Glutamatergic neuron (in vitro differentiated cells): ENCODE measurements at places on chromosomes 7 and 10.
A peak's percentile ranks its signal among the peaks of the same experiment; 100 is the strongest.

- H3K4me1 ChIP-seq: peaks cover 16% of the 10 kb centered on the region
- DNase-seq: no peak
- H3K27ac ChIP-seq: no peak overlapping the region
- H3K36me3 ChIP-seq: no peaks in the 10 kb centered on the region
Observed at GRCh38 chr10:60348982-60349381, 40.7 kb downstream of the ANK3 start.

GRCh38 chr7:47970761-47971160 lies 8.7 kb downstream of the HUS1 start:
- H3K27me3 ChIP-seq: peaks cover 3% of the 10 kb centered on the region
- H3K4me3 ChIP-seq: no peak overlapping the region
- peaks cover 9% of the 10 kb centered on the region for H3K36me3 ChIP-seq
- H3K27ac ChIP-seq: no peak overlapping the region

- H3K36me3 ChIP-seq: no peaks in the 10 kb centered on the region
- peaks cover 12% of the 10 kb centered on the region for H3K4me1 ChIP-seq
- peak overlapping the region; percentile 43 for H3K27ac ChIP-seq
- no peaks in the 10 kb centered on the region for H3K27me3 ChIP-seq
- no peak overlapping the region for H3K4me3 ChIP-seq
Observed at GRCh38 chr10:77441353-77442166, 196.0 kb downstream of the KCNMA1 start.

GRCh38 chr10:63396133-63396761 lies 69.5 kb downstream of the JMJD1C start:
- H3K4me1 ChIP-seq: no peaks in the 10 kb centered on the region
- H3K4me3 ChIP-seq: no peak overlapping the region
- H3K27ac ChIP-seq: no peak overlapping the region
- peaks cover 3% of the 10 kb centered on the region for H3K27me3 ChIP-seq
- DNase-seq: no peak

DNA sequence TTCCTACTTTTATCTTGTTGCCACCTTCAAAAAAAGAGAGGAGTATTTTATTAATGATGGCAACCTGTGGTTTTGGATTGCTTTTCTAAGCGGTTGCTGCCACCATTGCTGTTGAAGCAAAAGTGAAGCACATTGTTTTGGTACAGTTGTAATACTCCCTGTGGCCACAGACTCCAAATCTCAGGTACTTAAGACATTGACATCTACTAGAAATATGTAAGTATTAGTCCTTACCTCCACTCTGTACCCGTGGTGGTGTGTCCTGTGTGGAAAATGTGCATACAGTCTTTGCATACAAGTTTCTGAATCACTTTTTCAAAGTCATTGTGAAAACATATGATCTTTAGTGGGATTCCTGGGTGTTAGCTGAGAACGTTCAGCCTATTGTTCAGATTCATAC lies 85.7 kb downstream of the ANLN start:
- no peak overlapping the region for H3K27ac ChIP-seq
- no peaks in the 10 kb centered on the region for H3K36me3 ChIP-seq
- DNase-seq: no peak
- no peaks in the 10 kb centered on the region for H3K27me3 ChIP-seq

- no peak for DNase-seq
- peaks cover 15% of the 10 kb centered on the region for H3K36me3 ChIP-seq
- peaks cover 20% of the 10 kb centered on the region for H3K4me1 ChIP-seq
- H3K27ac ChIP-seq: no peak overlapping the region
Observed at GRCh38 chr7:70481570-70482123, 650.3 kb upstream of the GALNT17 start.

DNA sequence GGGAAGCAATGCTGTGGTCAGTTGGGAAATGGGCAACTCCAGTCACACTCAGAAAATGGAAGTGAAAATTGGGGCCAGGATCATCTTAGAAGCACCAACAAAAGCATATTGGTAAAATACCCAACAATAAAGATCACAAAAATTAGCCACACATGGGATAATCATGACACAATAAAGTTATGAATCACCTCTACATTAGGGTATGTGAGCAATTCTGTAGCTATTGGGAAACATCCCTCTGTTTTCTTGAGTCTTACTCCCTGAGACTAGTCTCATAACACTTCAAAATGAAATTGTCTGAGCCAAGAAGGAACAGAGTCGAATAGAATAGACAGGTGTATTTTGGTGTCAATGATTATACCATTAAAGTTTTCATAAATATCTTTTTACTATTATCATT lies 178.3 kb downstream of the DYNC1I1 start:
- DNase-seq: no peak
- H3K4me1 ChIP-seq: no peaks in the 10 kb centered on the region
- no peak overlapping the region for H3K27ac ChIP-seq
- no peak overlapping the region for H3K4me3 ChIP-seq

DNA sequence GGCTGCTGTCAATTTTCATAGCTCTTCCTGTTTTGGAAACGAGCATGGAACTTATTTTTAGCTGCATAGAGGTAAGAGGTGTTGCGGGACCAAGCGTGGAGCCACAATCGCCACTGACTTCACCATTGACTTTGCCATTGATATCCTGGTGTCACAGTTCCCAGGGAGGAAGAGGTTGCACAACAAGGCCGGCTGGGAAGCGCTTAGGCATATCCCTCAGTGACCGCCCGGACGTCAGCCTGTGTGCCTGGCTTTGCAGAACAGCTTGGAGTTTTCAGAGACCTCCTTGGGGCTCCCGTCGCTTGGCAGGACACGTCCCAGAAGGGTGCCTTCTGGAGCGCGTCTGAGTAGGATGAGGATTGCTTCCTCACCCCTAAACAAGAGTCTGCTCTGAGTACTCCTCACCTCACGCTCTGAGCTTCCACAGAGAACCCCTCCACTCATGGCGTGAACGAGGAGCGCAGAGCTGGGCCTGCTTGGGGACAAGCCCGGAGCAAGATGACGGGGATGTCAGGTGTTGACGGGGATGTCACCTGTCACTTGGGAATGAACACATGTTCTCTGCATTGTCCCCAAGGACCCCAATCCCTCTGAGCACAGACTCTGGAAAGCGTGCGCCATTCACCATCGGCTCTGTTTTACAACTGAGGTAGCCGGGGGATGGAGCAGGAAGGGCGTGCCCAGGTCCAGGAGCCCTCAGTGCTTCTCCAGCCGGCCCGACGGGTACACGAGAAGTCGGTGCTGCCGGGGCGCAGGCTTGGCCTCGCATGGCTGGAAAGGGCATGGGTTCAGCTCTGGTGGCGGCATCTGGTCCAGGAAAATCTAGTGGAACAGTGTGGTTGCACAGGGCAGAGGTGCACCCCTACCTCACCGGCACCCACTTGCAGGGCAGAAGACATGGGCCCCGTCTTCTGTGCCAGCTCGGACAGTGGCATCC lies 192.3 kb upstream of the SHH start:
- H3K4me3 ChIP-seq: no peak overlapping the region
- no peaks in the 10 kb centered on the region for H3K4me1 ChIP-seq
- no peak for DNase-seq
- H3K27ac ChIP-seq: no peak overlapping the region
